LoVo (cell line): ENCODE measurements at places on chromosomes 13 and 19.

GRCh38 chr13:80251403-80251802 is 89.5 kb downstream of the SPRY2 start:
- peak; percentile 40 for DNase-seq

DNA sequence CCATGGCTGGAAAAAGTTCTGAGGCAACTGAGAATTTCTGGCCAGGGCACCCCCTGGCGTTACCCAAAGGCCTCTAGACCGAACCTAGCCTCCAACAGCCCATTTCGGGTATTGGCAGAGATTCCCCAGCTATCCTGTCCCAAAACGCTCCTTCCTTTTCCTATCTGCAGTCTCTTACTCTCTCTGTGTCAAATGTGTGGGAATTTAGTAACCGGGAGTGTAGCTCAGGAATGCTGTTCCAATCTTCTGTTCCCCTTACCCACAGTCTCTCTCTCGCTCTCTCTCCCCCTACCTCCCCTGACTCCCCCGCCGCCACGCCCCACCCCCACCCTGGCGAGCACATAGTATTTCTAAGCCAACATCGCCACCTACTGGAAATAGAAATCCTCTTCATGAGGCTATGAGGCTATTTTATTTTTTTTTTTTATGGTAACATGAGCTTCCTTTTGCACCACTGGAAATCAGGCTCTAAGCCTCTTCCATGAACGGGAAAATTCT is 27.0 kb downstream of the OXGR1 start:
- DNase-seq = peak; percentile 18

- DNase-seq = no peak
Measured at GRCh38 chr13:31092646-31093045, 69.1 kb downstream of the HSPH1 start.

GRCh38 chr13:43551897-43552456 is 234.8 kb downstream of the ENOX1 start:
- no peak for DNase-seq

DNA sequence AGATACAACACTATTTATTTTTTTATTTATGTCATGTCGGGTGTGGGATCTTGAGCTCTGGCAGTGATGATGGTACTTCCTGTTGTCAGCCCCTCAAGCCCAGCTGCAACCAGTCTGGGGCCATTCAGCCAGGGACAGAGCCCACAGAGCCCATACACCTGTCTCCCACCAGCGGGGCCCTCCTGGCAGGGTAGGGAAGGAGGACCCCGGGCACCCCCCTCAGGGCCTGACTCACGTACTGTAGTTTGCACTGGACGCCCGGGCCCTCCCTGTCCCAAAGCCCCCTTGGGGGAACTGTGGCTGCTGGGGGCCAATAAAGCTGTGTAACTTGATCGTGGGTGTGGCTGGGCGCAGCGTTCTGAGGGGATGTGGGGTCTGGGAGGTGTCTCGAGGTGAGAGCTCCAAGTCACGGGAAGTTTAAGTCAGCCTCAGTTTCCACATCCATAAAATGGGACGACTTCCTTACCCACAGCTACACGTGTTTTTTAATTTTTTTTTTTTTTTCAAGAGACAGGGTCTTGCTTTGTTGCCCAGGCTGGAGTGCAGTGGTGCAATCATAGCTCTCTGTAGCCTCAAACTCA is 9.5 kb downstream of the ATG4D start:
- DNase-seq = no peak

GRCh38 chr19:45601524-45602374 is at the start of gene GPR4:
Gene GPR4, minus strand, starts transcription at chr19:45602212. Its CDS starts 10,346 bp downstream, at chr19:45591866.
- no peak for DNase-seq

GRCh38 chr19:41957838-41958366 is 1.2 kb downstream of the RABAC1 start:
- DNase-seq = peak; percentile 89

DNA sequence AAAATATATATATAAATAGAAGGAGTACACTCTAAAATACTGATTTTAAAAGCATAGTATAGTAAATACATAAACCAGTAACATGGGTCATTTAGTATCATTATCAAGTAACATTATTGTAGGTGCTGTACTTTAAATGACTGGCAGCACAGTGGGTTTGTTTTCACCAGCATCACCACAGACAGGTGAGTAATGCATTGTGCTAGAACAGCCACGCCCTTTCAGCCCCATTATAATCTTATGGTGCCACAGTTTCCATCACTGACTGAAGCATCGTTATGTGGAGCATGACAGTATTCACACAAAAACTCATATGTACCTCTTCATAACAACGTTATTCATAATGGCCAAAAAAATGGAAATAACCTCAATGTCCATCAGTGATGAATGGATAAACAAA is 88.3 kb downstream of the DHRS12 start:
- DNase-seq = no peak

- DNase-seq = peak; percentile 3
Measured at GRCh38 chr19:17052439-17052838, 22.8 kb downstream of the HAUS8 start.

GRCh38 chr13:41326661-41327060 is 15.6 kb downstream of the NAA16 start:
- no peak for DNase-seq

DNA sequence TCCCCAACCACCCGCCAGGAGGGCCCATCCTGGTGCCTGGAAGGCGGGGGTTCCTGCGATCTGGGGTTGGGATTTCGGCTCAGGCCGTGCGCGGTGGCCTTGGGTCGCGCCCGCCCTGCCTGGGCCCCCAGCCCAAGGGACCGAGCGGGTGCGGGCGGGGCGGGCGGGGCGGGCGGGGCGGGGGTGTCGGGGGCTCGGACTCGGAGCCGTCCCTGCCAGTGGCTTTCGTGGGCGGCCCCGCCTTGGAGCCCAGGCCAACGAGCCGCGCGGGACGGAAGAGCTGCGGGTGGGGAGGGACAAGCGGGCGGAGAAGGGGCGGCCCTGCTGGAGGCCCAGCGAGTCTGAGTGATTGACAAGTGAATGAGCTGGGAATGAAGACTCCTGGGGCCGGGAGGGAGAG is 24.6 kb upstream of the ZNF729 start:
- DNase-seq = no peak

GRCh38 chr13:113135281-113135760 is 12.7 kb downstream of the F10 start:
- no peak for DNase-seq

DNA sequence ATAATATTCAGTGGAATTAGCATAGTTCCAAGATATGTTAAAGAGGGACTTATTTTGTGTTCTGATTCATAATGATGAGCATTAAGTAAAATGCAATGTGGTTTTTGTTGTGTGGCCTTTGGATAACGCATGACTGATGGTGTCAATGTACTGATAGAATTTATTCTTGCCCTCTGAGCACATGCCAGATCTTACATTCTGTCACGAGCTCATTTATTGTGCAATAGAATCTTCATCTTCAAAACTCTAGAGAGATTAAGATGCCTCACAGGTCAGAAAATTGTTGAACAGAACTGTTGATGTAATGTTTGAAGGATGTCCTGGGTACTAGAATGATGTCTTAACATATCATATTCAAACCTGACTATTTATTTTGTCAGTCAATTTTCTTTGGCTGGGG is 148.0 kb upstream of the HTR2A start:
- no peak for DNase-seq

GRCh38 chr13:50697746-50698539 is 145.5 kb downstream of the DLEU7 start:
- DNase-seq = no peak

DNA sequence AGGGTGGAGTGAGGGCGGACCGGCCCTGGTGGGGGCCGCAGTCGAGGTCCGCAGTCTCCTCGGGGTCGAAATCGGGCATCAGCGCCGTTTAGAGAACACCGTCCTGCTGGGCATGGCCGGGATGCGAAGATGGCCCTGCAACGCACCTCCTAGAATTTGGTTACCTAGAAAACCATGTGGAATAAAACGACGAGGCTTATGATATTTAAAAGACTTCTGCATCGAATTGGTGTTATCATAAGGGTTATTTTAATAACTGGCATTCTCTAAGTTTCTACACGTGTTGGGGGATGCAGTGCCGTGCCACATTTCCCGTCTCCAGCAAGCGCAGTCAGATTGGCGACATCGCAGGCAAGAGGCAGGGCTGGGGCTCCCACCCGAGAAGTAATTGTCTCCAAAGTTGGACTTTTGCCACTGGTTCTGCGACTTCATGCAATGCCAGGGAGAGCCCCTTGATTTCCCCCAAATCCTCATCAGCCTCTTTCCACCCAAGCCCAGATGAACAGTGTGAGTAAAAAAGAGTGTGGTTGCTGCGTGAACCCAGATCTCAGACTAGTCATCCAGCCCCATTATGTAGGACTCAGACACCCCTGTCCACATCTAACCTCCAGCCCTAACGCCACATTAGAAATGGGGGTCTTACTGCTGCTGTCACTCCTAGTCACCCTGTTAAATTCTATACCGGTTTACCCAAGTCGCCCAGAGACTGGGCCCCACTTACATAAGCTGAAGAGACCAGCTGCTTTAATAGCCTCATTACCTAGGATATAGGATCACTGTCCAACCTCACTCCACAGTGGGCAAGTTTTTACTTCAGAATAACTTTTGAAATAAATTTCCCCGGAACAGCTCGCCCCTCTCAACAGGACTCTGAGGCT is 571 bp upstream of the DHRS12 start:
- no peak for DNase-seq

- DNase-seq = no peak
Measured at GRCh38 chr19:6521718-6522646, 8.8 kb upstream of the TNFSF9 start.

- no peak for DNase-seq
Measured at GRCh38 chr13:28955264-28955966, 135.3 kb downstream of the MTUS2 start.
